ENCODE measurements at places on chromosomes 6 and 20. TPM values are rescaled to one million over a fixed set of nuclear protein-coding genes. Genes with fewer than 3 reads are reported as not detected.

The DDX43 gene
- total RNA-seq = 0.90 TPM

- no peak for ATAC-seq
Measured at GRCh38 chr6:44202972-44203750, 13.6 kb upstream of the MYMX start.

DNA sequence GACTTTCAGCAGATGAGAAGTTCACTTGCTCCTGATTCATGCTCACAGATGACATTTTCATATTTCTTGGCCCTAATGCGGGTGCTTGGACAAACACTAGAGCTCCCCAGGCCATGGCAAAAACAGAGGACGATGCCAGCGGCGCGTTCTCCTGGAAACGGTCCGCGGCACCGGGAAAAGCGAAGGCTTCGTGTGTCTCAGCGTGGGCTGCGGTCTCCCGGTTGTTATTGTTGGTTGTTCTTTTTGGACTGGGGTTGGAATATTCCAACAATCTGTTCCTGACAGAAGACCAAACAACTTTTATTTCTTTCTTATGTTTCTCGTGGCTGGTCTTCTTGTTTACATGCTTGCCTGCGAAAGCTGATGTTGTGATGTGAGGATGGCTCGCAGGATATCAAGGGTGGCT is 46.8 kb upstream of the NEDD9 start:
- no peak for ATAC-seq

DNA sequence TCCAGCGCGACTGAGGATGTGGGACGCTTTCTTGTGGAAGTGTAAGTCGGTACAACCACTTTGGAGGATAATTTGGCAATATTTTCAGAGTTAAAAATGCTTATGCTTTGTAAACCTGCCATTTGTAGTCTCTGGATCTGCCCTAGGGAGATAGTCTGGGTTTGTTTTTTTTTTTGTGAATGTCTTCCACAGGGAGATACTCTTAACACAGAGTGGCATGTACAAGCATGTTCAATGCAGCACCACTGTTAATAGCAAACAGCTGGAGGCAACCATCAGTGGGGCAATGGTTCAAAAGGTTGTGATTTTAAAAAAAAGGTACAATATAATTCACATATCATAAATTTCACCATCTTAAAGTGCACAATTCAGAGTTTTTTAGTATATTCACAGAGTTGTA is 22.4 kb downstream of the SLC9A8 start:
- no peak for ATAC-seq

The SLA2 gene
- total RNA-seq = 42.4 TPM

All from activated T-helper 17 cell treated with anti-CD3 and anti-CD28 coated beads, Interleukin-2, amount 50 U/mL, for 72 hours (primary cell).